ENCODE measurements at places on chromosomes 6 and 20.

DNA sequence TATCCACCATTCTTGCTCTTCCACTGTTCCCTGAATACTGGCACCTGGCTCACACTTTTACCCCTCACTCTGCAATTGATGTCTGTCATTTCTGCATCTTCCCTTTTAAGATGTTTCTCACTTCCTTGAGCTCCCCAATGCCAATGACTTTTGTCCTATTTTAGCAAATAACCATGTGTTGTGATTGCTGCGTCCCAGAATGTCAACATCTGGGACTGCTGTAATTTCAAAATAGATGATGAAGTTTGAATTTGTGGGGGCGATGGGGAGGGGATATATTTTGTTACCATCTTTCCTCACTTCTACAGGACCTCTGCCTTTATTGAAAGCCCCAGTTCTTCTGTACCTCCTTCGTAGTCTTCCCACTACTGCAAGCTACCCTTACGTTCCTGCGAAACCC, 40.0 kb upstream of the ADGRF5 start:
- no peak for DNase-seq

DNA sequence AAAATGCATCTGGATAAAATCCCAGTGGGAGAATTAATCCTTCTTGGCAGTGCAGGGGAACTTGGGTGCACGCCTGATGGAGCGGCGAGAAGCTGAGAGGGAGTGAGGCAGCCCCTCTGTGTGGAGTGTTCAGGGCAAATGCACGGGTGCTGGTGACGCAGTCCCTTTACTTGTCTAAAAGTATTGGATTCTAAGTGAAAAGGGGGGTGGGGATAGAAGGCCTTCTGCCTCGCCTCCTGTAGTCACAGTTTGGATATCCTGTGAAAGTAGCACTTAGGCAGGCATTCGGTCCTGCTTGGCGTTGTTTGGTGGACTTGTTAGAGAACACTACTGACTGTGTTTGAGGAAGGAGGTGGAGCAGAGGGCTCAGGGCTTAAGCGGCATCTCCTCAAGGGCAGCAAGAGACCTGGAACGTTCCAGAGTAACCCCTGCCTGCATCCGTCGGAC, 39.3 kb downstream of the PHACTR3 start:
- no peak for DNase-seq

GRCh38 chr6:148757944-148758480, 11.2 kb downstream of the UST start:
- no peak for DNase-seq

- DNase-seq: no peak
Measured at GRCh38 chr6:39362487-39362865, 40.0 kb upstream of the KCNK16 start.

DNA sequence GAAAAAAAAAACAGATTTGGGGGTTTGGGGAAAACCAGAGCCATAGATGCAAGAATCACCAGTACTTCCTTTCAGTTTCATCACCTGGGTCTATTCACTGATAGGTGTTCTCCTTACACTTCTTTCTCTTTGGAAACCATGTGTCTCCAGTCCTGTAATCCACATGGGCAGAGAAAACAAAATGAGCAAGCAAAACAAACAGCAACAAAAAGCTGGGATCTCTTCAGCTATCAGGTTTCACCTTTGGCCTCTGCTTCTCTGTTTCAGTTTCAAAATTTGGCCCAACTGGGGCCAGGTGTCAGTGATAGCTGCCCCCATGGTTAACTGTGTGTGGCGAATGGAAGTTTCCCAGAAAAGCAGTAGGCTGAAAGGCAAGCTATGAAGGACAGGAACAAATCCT, 220.0 kb upstream of the THBS2 start:
- DNase-seq: no peak

- no peak for DNase-seq
Measured at GRCh38 chr20:4549711-4550259, 171.9 kb upstream of the PRND start.

- no peak for DNase-seq
Measured at GRCh38 chr20:36770680-36771079, 2.9 kb downstream of the DSN1 start.

DNA sequence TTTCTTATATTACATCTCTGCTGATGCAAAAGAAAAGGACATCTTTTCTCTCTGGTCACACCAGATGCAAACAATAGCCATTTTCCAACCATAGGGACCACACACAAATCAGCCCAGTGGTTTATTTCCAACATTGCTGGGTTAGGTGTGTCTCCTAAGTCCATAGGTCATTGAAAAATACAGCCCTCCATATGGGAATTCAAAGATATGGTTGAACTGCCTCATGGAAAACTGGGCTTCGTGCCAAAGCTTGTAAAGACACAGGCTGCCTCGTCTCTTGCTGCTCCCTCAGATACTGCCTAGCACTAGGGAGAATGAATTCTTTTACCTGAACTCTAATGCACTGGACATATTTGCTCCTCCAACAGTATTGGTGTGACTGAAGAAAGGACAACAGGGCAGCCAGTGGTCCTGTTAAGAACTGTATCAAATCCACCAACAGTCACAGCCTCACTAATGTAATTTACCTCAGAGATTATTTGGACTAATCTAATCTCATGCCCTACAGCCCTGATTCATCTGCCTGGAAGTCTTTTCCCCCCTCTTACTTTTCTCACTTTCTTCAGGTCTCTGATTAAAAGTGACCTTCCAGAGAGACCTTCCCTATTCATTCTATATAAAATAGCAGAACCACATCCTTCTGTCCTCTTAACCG, 48.3 kb upstream of the TBC1D32 start:
- no peak for DNase-seq

GRCh38 chr6:41934278-41935192, 7.1 kb downstream of the CCND3 start:
- no peak for DNase-seq

- DNase-seq: no peak
Measured at GRCh38 chr6:146915671-146916127, 288.5 kb upstream of the STXBP5 start.

DNA sequence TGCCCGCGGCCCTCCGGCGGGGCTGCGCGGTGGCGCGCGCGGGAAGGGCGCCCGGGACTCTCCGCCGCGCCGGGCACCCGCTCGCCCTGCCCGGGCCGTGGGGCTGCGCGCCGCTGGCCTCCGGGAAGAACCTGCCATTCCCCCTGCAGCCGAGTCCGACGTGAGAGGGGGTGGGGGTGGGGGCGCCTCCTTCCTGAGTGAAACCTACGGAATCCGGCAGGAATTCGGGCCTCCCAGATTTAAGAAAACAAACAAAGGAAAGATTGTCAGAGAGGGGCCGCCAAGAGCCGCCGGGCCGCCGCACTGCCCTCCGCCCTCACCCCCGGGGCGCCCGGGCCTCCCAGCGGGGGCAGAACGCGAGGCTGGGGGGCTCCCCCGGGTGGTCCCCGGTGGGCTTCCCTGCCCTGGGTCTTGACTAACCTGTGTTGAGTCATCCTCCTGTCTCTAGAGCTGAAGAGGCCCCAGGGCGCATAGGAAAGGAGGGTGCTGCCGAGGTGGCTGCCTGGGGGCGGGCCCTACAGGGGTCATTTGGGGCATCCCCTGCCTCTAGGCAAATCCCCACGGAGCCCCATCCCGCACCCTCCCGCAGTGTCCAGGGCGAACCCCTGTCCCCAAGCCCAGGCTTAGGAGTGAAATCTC, 42.2 kb upstream of the FOXP4 start:
- DNase-seq: no peak

DNA sequence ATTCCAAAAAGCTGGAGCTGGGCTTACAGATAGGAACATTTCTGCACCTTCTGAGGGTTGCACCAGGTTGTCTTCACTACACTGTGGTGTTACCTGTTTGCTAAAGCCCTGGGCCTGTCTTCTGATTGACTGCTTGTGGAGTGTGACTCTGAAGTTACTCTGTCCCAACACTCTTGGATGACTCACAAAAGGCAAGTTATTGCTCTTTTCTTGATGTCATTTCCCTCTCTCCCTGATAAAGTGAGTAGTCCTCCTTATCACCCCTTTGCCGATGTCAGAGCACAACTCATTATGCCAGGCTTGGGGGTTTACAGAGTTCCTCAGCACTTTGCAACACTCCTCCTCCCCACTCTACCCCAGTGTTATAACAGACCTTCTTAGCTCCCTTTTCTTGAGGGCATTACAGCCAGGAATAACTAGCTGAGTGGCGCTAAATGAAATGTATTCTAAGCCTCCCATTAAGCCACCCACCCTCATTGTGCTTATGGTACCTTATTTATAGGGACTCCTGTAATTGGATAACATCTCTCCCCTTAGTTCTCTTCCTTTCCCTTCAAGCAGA, 36.1 kb upstream of the NKX2-4 start:
- DNase-seq: peak; percentile 40

DNA sequence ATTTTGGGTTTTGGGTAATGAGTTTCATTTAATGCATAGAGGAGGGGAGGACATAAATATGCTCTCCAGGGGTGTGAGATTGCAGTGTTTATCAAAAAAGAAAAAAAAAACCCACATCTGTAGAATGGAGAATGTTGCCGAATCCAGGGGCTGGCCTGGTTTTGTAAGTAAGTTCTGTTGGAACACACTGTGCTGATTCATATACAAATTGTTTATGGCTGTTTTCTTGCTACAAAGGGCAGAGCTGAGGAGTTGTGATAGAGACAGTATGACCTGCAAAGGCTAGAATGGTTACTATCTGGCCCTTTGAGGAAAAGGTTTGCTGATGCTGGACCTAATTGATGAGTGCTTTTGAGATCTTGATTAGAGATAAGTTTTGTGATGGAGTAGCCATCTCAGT, 30.4 kb downstream of the SCAF8 start:
- DNase-seq: no peak

DNA sequence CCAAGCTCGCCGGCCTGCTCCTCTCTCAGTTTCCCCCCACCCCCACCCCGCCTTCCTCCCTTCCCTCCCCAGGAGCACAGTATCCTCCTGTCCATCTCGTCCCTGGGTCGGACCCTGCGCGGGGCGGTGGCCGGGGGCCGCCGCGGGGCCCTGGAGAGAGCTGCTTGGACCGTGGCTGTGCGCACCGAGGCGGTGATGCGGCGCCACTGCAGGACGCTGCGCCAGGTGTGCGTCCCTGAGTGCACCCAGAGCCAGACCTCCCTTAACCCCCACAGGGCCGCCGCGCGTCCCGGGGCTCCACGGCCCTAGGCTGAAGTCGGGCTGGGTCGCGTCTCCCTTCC, 2.2 kb downstream of the C20orf204 start:
- no peak for DNase-seq

- DNase-seq: peak; percentile 40
Measured at GRCh38 chr6:132320007-132320406, 81.3 kb downstream of the MOXD1 start.

GRCh38 chr6:41294214-41294872, 7.9 kb upstream of the TREM1 start:
- DNase-seq: no peak

- DNase-seq: no peak
Measured at GRCh38 chr6:81906709-81907204, 154.3 kb upstream of the TENT5A start.

DNA sequence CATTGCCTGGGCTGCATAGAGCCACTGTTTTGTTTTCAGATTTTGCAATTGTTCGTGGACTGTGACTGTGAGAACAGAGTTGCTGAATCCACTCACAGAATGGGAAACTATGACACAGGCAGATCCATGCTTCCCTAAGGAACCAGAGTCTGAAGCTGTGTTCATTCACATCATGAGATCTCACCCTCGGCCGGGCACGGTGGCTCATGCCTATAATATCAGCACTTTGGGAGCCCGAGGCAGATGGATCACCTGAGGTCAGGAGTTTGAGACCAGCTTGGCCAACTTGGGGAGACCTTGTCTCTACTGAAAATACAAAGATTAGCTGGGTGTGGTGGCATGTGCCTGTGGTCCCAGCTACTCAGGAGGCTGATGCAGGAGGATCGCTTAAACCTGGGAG, 139.2 kb upstream of the SALL4 start:
- no peak for DNase-seq

GRCh38 chr6:147108259-147108910, 95.8 kb upstream of the STXBP5 start:
- no peak for DNase-seq

- DNase-seq: no peak
Measured at GRCh38 chr6:139605350-139605749, 230.9 kb upstream of the CITED2 start.

DNA sequence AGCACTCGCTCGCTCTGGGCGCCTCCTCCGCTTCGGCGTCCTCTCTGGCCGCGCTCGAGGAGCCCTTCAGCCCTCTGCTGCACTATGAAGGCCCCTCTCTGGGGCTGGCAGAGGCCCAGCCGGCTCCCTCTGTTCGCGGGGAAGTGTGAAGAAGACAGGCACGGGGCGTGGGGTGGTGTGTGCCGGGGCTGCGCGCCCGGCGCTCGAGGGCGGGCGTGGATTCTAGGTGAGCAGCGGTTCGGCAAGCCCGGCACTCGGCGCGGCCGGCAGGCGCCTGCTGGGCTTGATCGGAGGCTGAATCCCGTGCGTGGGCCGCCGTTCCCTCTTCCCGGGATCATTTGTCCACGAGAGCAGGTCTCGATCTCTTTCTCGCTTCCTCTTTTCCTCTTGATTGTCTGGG, 153.0 kb downstream of the SLC35B3 start:
- no peak for DNase-seq

- DNase-seq: no peak
Measured at GRCh38 chr6:26105842-26106241, 18.6 kb downstream of the HFE start.

- DNase-seq: no peak
Measured at GRCh38 chr20:16271450-16271849, 301.8 kb downstream of the KIF16B start.

GRCh38 chr6:74073999-74074398, 378.0 kb downstream of the CD109 start:
- DNase-seq: no peak

All from non-pigmented ciliary epithelial cell (primary cell).